ENCODE measurements at places on chromosomes 5 and 9.

DNA sequence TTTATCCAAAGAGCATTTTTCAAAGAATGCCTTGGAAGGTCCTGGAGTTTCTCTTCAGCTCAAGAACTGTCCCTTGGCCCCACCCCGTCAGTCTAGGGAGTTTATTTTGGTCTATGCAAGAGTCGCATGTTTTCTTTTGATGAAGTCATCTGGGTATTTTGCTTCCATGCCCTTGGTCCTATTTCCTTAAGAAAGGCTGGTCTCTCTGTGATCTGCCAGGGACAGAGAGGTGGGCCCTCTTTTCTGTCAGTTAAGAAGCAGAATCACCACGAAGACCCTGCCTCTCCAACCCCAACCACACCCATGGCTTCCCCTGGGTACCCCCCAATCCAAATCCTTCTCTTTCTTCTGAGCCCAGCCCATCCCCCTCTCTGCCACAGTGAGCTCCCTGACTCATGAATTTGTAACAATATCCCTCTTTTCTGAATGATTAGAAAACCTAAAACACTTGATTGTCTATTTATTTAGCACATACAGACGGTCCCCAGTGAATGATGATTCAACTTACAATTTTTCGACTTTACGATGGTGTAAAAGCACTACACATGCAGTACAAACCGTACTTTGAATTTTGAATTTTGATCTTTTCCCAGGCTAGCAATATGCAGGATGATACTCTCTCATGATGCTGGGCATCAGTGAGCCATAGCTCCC, 163.5 kb upstream of the ADRA1B start:
- no peak for DNase-seq

- no peak for DNase-seq
These were observed 1578.2 kb upstream of the WWC1 start for GRCh38 chr5:166713295-166713694.

DNA sequence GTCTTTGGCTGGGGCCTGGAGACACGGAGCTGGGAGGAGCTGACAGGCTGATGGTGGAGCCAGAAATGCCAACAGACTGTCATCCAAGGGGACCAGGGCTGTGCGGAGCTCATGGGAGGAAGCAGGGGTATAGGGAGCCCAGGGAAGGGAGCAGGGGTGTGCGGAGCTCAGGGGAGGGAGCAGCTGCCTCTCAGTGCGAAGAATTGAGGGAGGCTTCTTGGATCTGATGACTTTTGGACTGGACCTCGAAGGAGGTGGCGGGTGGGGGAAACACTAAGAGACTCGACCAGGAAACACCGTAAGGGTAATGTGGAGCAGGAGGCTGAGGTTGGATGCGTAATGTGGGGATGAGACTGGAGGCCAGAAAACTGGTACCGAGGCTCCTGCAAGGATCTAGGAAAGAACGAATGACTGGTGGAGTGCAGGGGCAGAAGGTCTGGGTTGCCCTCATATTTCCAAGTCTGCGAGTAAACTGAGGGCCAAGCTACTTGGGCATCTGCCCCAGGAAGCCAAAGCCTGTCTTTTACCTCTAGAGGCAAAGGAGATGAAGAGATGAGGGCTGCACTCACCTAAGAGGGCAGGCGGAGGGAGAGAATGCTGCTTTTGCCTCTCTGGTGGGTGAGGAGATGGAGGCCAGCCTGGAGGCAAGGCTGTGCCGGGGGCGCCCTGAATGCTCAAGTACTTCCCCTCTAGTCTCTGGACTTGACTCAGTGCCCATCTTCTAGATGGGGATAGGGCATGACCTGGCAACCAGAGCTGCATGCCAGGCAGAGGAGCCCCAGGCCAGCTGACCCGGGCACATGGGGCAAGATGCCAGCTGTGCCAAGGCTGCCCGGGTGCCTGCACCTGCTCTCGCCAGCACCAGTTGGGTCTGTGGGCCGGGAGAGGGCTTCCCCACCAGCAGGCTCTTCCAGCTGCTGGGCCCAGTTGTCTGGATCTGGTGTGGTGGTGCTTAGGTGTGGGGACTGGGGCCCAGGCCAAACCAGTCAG, 2.3 kb downstream of the PTGS1 start:
- no peak for DNase-seq

GRCh38 chr9:101442736-101443135, 7.2 kb upstream of the ALDOB start:
- DNase-seq: no peak

DNA sequence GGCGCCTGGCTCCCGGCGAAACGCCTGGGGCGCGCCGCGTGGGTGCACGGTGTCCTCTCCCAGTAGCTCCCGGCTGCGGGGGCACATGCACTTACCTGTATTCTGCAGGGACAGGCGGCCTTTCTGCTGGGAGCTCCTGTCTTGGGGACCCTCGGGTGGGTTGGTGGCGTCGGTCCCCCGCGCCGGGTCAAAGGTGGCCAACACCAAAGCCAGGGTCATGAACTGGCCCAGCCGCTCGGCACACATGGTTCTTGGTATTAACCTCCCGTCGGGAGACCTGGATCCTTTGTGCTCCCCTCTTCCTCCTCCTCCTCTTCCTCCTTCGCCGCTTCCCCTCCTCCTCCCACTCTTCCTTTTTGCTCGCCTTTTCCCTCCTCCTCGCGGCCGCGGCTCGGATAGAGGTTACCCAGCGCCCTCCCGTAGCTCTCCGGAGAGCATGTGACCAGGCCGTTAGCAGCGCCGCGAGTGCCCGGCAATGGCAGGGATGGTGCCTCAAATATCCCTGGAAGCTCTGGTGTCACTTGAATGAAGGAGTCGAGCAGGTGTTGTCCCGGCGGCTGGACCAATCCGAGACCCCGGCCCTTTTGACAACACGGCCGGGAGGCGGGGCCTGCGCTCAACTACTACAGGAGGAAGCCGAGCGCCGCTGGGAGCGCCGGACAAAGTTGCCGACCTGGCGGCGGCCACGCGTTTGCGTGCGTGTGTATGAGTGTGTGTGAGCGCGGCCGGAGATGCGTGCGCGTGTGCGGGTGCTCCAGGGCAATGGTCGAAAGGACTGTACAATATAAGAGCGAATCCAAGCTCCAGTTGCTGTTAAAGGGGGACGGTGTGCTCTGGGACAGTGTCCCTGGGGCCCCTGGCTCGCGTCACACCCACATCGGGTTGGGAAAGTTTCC, at the start of gene STC2:
TSS of gene STC2 (minus strand) at position 467 of the 896 bp plus-strand sequence. CDS start at position 246, 221 bp downstream.
- peak; percentile 94 for DNase-seq

DNA sequence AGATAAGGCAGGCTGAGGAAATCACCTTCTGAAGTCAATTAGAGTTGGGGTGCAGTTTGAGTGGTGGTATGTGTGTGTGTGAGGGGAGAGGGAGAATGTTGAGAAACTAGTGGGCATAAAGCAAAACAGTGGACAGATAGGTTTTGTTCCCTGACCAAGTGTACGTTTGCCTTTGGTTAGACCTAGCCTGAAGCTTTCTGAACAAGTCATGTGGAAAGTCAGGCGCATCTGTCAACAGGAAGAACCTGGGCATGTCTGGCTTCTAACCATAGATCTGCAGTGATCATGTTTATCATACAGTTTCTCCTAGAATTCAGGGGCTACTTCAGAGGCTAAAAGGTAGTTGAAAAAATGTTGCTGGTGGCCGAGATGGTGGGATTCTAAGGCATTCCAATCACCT, 143.2 kb upstream of the PCA3 start:
- no peak for DNase-seq

GRCh38 chr5:55897905-55898304, 46.7 kb downstream of the IL31RA start:
- peak; percentile 95 for DNase-seq

DNA sequence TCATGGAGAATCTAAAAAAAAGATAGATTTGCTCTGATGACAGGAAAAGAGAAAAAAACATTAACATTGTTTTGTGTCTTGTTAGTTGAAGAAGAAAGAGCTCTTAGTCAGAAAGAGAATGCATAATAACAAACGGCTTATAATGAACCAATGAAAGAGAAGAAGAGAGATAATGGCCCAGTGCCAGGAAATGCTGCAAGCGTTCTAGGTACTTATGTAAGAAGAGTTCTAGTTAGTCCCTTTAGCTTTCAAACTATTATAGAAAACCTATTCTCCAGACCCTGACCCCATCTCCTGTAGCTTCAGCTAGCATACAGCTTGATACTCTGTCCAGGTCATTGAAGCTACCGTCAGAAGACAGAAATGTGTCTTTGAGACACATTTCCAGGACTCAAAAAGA, 70.2 kb downstream of the FBXL17 start:
- DNase-seq: no peak
